ENCODE measurements at places on chromosomes 7 and 10. TPM values are rescaled to one million over a fixed set of nuclear protein-coding genes. Genes with fewer than 3 reads are reported as not detected.

- peaks cover 9% of the 10 kb centered on the region for H3K4me1 ChIP-seq
- H3K27me3 ChIP-seq: no peaks in the 10 kb centered on the region
- H3K4me3 ChIP-seq: no peak overlapping the region
- no peak for DNase-seq
- H3K27ac ChIP-seq: no peak overlapping the region
- no peaks in the 10 kb centered on the region for H3K36me3 ChIP-seq
Observed at GRCh38 chr10:50538555-50539398, 85.0 kb downstream of the SGMS1 start.

DNA sequence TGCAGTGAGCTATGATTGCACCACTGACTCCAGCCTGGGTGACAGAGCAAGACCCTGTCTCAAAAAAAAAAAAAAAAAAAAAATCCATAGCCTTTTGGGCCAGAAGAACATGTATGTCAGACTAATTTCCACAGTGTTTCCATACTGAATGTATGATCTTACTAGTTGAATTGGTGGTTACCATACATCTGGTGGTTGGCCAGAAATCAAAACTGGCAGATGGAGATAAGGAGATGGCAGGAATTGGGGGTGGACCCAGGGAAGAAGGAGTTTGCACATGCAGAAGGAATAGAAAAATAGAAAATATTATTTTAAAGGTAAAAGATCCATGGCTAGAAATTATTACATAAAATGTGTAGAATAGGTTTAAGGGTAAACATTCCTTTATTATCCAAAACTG is 3.7 kb upstream of the ATOH7 start:
- no peak overlapping the region for H3K4me3 ChIP-seq
- no peak overlapping the region for H3K27ac ChIP-seq
- DNase-seq: no peak
- no peaks in the 10 kb centered on the region for H3K36me3 ChIP-seq
- H3K27me3 ChIP-seq: no peaks in the 10 kb centered on the region

GRCh38 chr7:99422625-99423024 is 13.9 kb downstream of the BUD31 start:
- H3K4me3 ChIP-seq: no peak overlapping the region
- peaks cover 65% of the 10 kb centered on the region for H3K36me3 ChIP-seq
- no peaks in the 10 kb centered on the region for H3K27me3 ChIP-seq
- DNase-seq: no peak
- no peaks in the 10 kb centered on the region for H3K4me1 ChIP-seq

- H3K36me3 ChIP-seq: no peaks in the 10 kb centered on the region
- H3K27me3 ChIP-seq: no peaks in the 10 kb centered on the region
- no peak for DNase-seq
Observed at GRCh38 chr10:621981-622740, 67.3 kb downstream of the DIP2C start.

DNA sequence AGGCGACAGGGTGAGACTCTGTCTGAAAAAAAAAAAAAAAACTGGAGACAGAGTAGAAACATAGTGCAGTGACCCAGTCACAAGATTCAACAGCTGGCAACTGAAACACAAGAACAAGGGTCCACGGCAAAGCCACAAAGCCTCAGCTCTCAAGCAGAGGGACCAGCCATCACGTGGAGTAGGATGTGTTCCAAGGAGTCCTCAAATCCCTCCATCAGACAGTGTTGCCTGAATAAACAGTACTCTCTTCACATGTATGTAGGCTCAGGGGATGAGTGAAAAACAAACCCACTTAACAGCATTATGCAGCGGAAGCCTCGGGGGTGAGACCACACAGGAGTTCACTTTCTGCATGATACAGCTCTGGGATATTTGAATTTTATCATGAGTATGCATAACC is 62.0 kb downstream of the SLIT1 start:
- DNase-seq: no peak
- H3K27ac ChIP-seq: no peak overlapping the region
- H3K4me1 ChIP-seq: no peaks in the 10 kb centered on the region
- no peaks in the 10 kb centered on the region for H3K27me3 ChIP-seq
- no peaks in the 10 kb centered on the region for H3K36me3 ChIP-seq

DNA sequence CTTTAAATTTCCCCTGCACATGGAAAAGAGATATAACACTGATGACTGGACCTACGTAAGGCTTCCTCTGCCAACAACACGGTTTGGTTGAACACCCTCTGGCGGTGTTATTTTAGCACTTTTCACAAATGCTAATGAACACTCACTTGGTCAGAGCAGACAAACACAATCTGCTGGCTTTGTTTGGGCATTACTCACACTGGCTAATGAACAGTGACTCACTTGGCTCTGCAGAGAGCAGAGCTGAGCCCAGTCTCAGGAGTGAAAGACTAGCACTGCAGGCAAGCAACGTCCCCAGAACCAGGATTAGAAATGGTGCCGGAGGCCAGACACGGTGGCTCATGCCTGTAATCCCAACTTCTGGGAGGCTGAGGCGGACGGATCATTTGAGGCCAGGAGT is 430.8 kb downstream of the PLXNA4 start:
- no peaks in the 10 kb centered on the region for H3K4me1 ChIP-seq
- H3K27me3 ChIP-seq: no peaks in the 10 kb centered on the region
- H3K36me3 ChIP-seq: no peaks in the 10 kb centered on the region
- no peak for DNase-seq

GRCh38 chr10:31456468-31456867 is 137.5 kb downstream of the ZEB1 start:
- H3K4me3 ChIP-seq: no peak overlapping the region
- H3K27me3 ChIP-seq: no peaks in the 10 kb centered on the region
- no peak for DNase-seq

- no peaks in the 10 kb centered on the region for H3K4me1 ChIP-seq
- no peak overlapping the region for H3K27ac ChIP-seq
- no peaks in the 10 kb centered on the region for H3K27me3 ChIP-seq
- no peaks in the 10 kb centered on the region for H3K36me3 ChIP-seq
Observed at GRCh38 chr7:31699050-31699449, 12.0 kb downstream of the PPP1R17 start.

GRCh38 chr7:33632840-33633525 is 272.4 kb upstream of the BMPER start:
- no peak overlapping the region for H3K4me3 ChIP-seq
- DNase-seq: no peak
- no peak overlapping the region for H3K27ac ChIP-seq

DNA sequence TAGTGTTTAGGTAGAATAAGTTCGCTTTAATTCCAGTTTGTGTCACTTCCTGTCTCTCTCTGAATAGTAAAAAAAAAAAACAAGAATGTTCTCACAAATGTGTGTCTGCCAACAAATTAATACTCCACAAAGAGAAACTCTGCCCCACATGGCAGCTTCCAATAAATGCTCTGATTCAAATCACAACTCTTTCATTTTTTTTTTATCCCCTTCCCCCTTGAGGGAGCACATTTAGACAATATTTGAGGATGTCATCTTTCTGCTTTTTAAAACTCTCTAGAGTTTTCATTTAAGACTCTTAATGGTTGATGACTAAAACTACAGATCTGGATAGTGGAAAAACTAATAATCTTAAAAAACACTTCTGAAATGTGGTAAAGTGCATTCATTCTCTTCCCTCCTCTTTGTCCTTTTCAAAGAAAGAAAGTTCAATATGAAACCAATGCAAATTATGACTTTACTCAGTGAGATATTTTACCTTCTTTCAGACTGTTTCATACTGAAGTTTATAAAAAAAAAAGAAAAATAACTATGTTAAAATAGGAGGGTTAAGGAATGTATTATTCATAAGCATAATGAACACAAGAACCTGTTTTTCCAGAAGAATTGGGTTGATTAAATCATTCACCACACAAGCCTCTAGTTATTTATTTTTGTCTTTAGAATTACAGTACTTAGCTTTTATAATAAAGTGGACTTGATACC is 42.3 kb downstream of the ARID5B start:
- no peak for DNase-seq
- no peaks in the 10 kb centered on the region for H3K36me3 ChIP-seq
- peak overlapping the region; percentile 87 for H3K27ac ChIP-seq
- no peaks in the 10 kb centered on the region for H3K27me3 ChIP-seq
- H3K4me1 ChIP-seq: peaks cover 57% of the 10 kb centered on the region

DNA sequence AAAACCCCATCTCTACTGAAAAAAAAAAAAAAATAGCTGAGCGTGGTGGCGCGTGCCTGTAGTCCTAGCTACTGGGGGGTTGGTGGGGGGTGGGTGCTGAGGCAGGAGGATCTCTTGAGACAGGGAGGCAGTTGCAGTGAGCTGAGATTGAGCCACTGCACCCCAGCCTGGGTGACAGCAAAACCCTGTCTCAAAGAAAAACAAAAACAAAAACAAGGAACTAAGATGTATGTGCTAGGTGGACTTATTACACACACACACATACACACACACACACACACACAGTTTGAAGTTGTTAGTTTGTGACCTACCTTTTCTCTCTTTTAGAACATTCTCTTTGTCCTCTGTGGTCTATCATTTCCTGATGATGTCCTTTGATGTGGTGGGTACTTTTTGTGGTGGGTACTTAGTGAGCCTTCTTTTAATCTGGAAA is 53.5 kb downstream of the EXOC6 start:
- DNase-seq: no peak
- H3K27ac ChIP-seq: no peak overlapping the region
- H3K4me1 ChIP-seq: no peaks in the 10 kb centered on the region

GRCh38 chr10:69840773-69841172 is 39.1 kb downstream of the COL13A1 start:
- no peaks in the 10 kb centered on the region for H3K4me1 ChIP-seq
- no peak overlapping the region for H3K27ac ChIP-seq
- H3K4me3 ChIP-seq: no peak overlapping the region
- no peaks in the 10 kb centered on the region for H3K27me3 ChIP-seq

- no peak overlapping the region for H3K27ac ChIP-seq
- H3K4me1 ChIP-seq: no peaks in the 10 kb centered on the region
- no peak for DNase-seq
- no peaks in the 10 kb centered on the region for H3K36me3 ChIP-seq
- H3K27me3 ChIP-seq: no peaks in the 10 kb centered on the region
- H3K4me3 ChIP-seq: no peak overlapping the region
Observed at GRCh38 chr10:6461961-6462360, 118.1 kb downstream of the PRKCQ start.

DNA sequence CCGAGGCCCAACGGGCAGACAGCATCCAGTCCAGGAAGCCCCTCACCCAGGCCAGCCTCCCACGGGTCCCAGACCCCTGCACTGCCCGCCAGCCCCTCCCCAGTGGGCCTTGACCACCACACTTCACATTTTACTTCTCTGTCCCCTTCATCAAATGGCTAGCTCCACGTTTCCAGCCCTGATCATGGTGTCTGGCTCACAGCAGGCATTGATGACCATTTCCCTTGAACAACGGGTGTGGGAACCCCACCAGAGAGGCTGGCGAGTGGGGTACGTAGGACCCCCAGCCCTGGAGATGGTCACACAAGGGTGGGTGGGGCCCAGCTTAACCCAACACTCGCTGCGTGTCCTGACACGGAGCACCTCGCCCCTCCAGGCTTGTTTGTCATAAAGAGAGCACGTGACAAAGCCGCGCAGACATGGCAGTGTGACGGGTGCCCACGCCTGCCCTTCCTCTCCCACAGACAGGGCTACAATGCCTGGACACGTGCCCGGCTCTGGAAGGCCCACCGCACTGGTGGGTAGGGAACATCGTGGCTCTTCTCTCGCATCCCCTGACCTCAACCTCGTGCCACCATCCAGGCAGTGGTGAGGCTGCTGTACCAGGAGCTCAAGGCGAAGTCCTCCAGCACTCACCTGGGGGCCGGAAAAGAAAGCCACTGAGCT is 267.7 kb downstream of the MAD1L1 start:
- H3K27ac ChIP-seq: no peak overlapping the region
- H3K27me3 ChIP-seq: no peaks in the 10 kb centered on the region
- no peaks in the 10 kb centered on the region for H3K4me1 ChIP-seq
- no peak overlapping the region for H3K4me3 ChIP-seq
- no peaks in the 10 kb centered on the region for H3K36me3 ChIP-seq
- no peak for DNase-seq

GRCh38 chr10:60114765-60115586 is 208.6 kb upstream of the CCDC6 start:
- H3K27ac ChIP-seq: no peak overlapping the region
- no peaks in the 10 kb centered on the region for H3K4me1 ChIP-seq
- H3K36me3 ChIP-seq: peaks cover 7% of the 10 kb centered on the region
- no peak overlapping the region for H3K4me3 ChIP-seq
- H3K27me3 ChIP-seq: no peaks in the 10 kb centered on the region
- no peak for DNase-seq

- no peak overlapping the region for H3K4me3 ChIP-seq
- H3K27me3 ChIP-seq: no peaks in the 10 kb centered on the region
- no peak for DNase-seq
- peaks cover 12% of the 10 kb centered on the region for H3K4me1 ChIP-seq
Observed at GRCh38 chr10:116133634-116134033, 139.4 kb downstream of the GFRA1 start.

- H3K4me3 ChIP-seq: no peak overlapping the region
- no peak overlapping the region for H3K27ac ChIP-seq
- H3K27me3 ChIP-seq: no peaks in the 10 kb centered on the region
- no peak for DNase-seq
Observed at GRCh38 chr7:77479536-77480088, 57.5 kb upstream of the PTPN12 start.

GRCh38 chr10:99527526-99528493 is 4.9 kb upstream of the NKX2-3 start:
- H3K27ac ChIP-seq: no peak overlapping the region
- H3K27me3 ChIP-seq: peaks cover 54% of the 10 kb centered on the region
- H3K36me3 ChIP-seq: no peaks in the 10 kb centered on the region
- H3K4me1 ChIP-seq: peaks cover 33% of the 10 kb centered on the region

DNA sequence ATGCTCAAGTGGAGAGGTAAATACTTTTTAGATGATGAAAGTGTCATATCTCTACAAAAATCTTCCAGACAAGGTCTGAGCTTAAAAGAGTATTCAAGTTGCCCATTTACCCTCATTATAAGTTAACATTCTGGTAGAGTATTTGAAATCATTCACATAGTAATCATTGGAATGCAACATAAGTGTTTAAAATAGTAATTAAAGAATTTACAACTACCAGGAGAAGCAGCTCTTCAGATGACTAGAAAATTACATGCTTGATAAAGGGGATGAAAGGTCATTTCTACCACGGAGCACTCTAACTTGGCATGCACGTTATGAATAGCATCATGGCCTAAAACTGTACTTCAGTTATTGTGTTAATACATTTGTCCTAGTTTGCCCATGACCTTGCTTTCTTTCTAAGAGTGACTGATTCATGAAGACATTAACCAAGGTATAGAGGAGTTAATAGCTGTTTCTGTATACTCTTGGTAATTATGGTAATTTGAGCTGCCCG is 120.0 kb downstream of the SEMA3E start:
- no peak for DNase-seq
- H3K4me3 ChIP-seq: no peak overlapping the region
- no peaks in the 10 kb centered on the region for H3K4me1 ChIP-seq
- H3K27me3 ChIP-seq: no peaks in the 10 kb centered on the region
- no peak overlapping the region for H3K27ac ChIP-seq
- H3K36me3 ChIP-seq: no peaks in the 10 kb centered on the region

GRCh38 chr10:45464958-45465567 is 91.0 kb downstream of the ALOX5 start:
- peaks cover 15% of the 10 kb centered on the region for H3K36me3 ChIP-seq
- H3K4me1 ChIP-seq: peaks cover 17% of the 10 kb centered on the region
- H3K27me3 ChIP-seq: no peaks in the 10 kb centered on the region
- no peak for DNase-seq
- H3K4me3 ChIP-seq: no peak overlapping the region

GRCh38 chr10:110052916-110053315 is 45.1 kb downstream of the ADD3 start:
- H3K27ac ChIP-seq: no peak overlapping the region
- H3K4me1 ChIP-seq: peaks cover 25% of the 10 kb centered on the region
- H3K27me3 ChIP-seq: no peaks in the 10 kb centered on the region
- H3K36me3 ChIP-seq: no peaks in the 10 kb centered on the region
- DNase-seq: no peak

The GPRIN2 gene
- total RNA-seq: 5.6 TPM

The SVOPL gene
- not detected for total RNA-seq

The EPO gene
- not detected for total RNA-seq

The KIF5B gene
- total RNA-seq: 74.2 TPM

The FZD1 gene
- total RNA-seq: 16.5 TPM

The KIN gene
- total RNA-seq: 4.7 TPM

The IRF5 gene
- total RNA-seq: 15.0 TPM

The GPR15LG gene
- total RNA-seq: 98.0 TPM
